Left forelimb (tissue), 1 donor: ENCODE measurements at places on chromosomes 6 and 20.

DNA sequence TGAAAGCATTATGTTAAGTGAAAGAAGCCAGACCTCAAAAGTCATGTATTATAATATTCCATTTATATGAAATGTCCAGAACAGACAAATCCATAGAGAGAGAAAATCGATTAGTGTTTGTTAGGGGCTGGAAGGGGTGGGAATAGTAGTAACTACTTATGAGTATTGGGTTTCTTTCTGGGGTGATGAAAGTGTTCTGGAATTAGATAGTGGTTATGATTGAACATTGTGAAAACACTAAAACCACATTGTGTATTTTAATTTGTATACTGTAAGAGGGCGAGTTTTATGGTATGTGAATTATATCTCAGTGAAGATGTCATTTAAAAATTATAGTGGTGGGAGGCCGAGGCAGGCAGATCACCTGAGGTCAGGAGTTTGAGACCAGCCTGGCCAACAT lies 52.0 kb upstream of the KIF13A start:
- DNase-seq = no peak

DNA sequence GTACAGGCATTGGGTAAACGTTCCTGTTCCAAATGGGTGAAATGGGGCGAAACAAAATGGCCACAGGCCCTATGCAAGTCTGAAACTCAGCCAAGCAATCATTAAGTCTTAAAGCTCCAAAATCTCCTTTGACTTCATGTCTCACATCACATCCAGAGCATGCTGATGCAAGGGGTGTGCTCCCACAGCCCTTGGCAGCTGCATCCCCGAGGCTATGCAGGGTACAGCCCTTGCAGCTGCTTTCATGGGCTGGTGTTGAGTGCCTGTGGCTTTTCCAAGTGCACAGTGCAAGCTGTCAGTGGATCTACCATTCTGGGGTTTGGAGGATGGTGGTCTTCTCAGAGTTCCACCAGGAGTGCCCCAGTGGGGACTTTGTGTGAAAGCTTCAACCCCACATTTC lies 270.0 kb upstream of the CDYL start:
- DNase-seq = no peak

DNA sequence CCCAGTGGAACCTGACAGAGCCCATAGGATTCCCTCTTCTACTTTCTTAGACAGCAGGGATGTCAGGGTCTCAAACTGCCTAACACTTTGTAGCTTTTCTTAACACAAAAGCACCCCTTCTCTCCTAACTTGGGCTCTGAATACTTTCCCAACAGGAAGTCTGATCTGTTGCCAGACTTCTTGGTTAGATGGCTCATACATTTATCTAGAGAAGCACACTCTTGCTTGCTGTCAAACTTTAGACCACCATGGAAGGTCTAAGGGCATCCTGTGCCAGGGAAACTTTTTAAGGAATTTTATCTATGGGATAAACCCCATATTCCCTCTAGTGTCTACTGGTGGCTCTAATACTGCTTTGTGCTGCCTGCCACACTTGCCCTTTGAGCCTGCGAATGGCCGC lies 3.3 kb upstream of the C6orf136 start:
- DNase-seq = no peak

GRCh38 chr6:5128351-5128750 lies 43.2 kb downstream of the PPP1R3G start:
- DNase-seq = no peak

- no peak for DNase-seq
Observed at GRCh38 chr6:145547594-145548335, 187.6 kb downstream of the EPM2A start.

DNA sequence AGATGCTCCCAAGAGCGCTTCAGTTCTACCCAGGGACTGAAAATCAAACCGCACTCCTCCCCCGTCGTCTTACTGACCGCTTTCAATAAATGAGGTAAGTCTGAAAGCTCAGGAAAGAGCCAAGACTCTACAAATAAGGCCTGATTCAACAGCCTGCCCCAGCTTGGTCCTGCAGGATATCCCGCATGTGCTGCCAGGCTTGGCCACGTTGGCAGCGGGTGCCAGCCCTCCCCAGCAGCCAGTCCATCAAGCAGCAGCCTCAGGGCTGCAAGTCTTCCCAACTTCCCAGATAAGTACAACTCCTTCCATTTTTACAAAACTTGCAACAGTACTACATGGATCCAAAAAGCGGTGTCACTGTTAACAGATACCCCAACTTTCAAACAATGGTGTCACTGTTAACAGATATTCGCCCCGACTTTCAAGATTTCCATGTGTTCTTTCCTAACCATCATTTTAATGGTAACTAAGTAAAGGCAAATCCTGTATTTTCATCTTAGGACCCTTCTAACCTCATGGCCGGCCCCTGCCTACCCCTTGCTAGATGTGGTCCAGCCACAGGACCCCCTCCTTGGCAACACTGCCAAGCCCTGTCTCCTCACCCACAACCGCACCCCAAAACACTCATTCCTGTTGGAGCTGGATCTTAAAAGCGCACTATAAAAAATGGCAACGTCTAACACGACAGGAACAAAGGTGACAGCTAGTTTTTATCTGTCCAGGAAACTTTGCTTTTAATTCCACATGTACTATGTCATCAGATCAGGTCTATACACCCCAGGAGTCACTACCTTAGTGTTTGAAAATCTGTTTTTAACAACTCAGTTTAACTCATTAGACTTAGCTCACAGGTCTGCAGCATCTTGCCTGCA lies 28.0 kb downstream of the DIDO1 start:
- DNase-seq = no peak

GRCh38 chr6:2794171-2794730 lies 29.1 kb downstream of the WRNIP1 start:
- no peak for DNase-seq

DNA sequence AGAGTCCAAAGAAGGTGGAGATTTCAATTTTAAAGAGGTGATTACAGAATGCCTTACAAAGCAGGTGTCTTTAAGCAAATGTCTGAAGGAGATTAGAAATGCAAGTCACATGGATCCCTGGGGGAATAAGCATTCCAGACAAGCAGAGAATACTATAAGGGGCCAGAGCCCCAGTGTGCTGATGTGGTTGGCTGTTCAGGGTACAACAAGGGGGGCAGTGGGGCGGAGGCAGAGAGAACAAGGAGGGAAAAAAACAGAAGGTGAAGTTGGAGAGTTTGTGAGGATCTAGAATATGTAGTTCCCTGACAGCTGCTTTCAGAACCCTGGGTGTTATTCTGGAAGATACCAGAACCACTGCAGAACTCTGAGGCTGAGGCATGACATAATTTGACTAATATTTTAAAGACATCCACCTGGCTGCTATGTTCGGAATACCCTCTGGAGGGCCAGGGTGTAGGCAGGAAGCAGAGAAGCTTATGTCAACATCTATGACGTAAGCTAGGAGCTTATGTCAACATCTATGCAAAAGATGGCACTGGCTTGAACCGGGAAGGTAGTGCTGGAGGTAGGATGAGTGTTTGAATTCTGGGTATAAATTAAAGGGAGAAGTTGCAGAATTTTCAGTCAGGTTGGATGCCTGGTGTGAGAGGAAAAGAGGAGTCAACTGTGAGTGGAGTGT lies 276.3 kb upstream of the AGPAT4 start:
- no peak for DNase-seq

DNA sequence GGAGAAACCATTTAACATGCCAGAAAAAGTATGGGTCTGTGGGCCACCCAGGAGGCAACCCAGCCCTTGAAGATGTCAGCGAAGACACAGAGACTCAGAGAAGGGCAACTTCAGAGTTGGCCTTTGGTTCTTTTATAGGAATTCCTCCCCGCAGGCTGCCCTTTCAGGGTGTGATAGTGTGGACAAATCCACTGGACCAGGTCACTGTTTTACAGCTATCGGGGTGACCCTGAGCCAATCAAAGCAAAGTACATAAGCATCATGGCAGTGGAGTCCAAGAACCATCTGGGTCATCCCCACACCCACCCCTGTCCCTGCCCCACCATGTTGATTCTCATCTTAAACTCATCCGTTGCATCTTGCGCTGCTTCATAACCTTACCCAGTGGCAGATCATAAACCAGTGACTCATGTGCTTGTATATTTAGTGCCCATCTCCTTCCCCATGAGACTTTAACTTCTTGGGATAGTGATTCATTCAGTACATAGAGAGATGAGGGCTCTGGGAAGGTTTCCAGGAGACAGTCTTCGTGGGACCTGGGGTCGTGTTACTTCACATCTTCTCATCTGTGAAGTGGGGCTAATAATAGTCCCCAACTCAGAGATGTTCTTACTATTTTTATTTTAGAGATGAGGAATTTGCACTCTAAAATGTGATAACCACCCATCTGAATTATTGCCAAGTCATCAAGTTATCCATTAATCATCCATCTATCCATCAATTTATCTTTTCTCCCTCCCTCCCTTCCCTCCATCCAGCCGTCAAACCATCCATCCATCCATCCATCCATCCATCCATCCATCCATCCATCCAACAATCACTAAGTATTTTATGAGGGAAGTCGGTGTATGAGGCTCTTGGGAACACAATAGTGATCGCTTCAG lies 51.0 kb downstream of the EDN3 start:
- DNase-seq = no peak

DNA sequence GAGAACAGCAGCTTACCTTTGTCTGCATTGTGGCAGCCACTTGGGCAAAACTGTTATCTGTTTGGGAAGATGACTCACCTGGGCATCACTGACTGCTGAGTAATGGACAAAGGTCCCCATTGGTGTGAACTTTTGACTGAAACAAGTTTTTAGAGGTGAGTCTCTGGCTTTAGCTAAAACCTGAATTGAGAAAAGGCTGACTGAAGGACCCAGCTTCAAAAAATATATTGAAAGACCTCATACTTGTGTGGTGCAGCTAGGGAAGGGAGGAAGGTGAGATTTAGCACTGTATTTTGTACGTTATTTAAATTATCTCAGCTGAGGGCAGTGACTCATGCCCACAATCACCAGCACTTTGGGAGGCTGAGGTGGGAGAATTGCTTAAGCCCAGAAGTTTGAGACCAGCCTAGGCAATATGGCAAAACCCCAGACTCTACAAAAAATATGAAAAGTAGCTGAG lies 4.5 kb upstream of the CITED2 start:
- no peak for DNase-seq
